ENCODE measurements at places on chromosomes 5 and 9. TPM values are rescaled to one million over a fixed set of nuclear protein-coding genes. Genes with fewer than 3 reads are reported as not detected.

DMRTA1 gene
- 1.3 TPM for total RNA-seq

BNIP1 gene
- 13.2 TPM for total RNA-seq

ARID3C gene
- 0.66 TPM for total RNA-seq

MEIKIN gene
- total RNA-seq = not detected

DELE1 gene
- 71.6 TPM for total RNA-seq

IFNE gene
- total RNA-seq = not detected

CFAP157 gene
- 0.90 TPM for total RNA-seq

KIF4B gene
- not detected for total RNA-seq

AQP3 gene
- total RNA-seq = 41.1 TPM

GPX3 gene
- 9,036 TPM for total RNA-seq

SLC6A18 gene
- total RNA-seq = not detected

ST8SIA4 gene
- total RNA-seq = 5.7 TPM

TSSK1B gene
- total RNA-seq = 0.44 TPM

GRCh38 chr5:152625696-152626095 lies 220.6 kb upstream of the NMUR2 start:
- no peaks in the 10 kb centered on the region for H3K27me3 ChIP-seq
- H3K36me3 ChIP-seq = no peaks in the 10 kb centered on the region
- H3K4me1 ChIP-seq = no peaks in the 10 kb centered on the region
- no peak for DNase-seq
- H3K4me3 ChIP-seq = no peak overlapping the region

DNA sequence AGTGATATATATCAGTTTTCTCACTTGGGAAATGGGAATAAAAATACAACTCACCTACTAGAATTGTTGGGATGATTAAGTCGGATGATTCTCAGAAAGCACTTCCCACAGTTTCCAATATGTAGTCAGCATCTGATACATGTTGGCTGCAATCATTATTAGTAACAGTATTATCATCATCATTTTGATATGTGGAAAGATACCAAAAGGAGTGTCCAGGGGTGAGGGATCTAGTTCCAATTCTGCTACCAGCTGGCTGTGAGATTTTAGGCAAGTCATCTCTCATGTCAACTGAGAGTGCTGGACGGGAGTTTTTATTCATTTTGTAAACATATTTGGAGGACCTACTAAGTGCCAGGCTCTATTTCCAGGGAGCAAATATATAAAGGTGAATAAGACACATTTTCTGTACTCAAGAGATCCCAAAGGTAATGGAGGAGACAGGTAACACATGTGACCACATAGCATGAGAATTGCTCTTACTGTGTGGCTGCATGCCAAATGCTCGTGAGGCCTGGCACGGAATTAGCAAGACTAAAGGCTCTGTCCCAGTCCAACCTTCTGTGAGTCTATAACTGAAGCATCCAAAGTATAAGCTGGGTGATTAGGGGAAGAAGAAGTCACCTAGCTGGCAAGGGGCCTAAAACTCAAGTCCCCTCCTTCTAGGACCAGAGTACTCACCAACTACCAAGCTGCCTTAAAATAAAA lies 83.0 kb downstream of the GRIA1 start:
- no peaks in the 10 kb centered on the region for H3K36me3 ChIP-seq
- no peak overlapping the region for H3K27ac ChIP-seq
- H3K4me3 ChIP-seq = no peak overlapping the region

GRCh38 chr5:13930541-13931171 lies 13.8 kb downstream of the DNAH5 start:
- H3K27me3 ChIP-seq = no peaks in the 10 kb centered on the region
- no peak overlapping the region for H3K4me3 ChIP-seq
- DNase-seq = no peak
- H3K4me1 ChIP-seq = no peaks in the 10 kb centered on the region
- no peak overlapping the region for H3K27ac ChIP-seq

- no peaks in the 10 kb centered on the region for H3K36me3 ChIP-seq
- no peak overlapping the region for H3K4me3 ChIP-seq
- no peak overlapping the region for H3K27ac ChIP-seq
- DNase-seq = peak; percentile 28
- H3K27me3 ChIP-seq = peaks cover 6% of the 10 kb centered on the region
Observed at GRCh38 chr9:132575005-132575609, 7.3 kb upstream of the BARHL1 start.

GRCh38 chr5:168851902-168852321 lies 272.7 kb upstream of the PANK3 start:
- no peak overlapping the region for H3K27ac ChIP-seq
- no peaks in the 10 kb centered on the region for H3K4me1 ChIP-seq
- H3K4me3 ChIP-seq = no peak overlapping the region
- no peak for DNase-seq

DNA sequence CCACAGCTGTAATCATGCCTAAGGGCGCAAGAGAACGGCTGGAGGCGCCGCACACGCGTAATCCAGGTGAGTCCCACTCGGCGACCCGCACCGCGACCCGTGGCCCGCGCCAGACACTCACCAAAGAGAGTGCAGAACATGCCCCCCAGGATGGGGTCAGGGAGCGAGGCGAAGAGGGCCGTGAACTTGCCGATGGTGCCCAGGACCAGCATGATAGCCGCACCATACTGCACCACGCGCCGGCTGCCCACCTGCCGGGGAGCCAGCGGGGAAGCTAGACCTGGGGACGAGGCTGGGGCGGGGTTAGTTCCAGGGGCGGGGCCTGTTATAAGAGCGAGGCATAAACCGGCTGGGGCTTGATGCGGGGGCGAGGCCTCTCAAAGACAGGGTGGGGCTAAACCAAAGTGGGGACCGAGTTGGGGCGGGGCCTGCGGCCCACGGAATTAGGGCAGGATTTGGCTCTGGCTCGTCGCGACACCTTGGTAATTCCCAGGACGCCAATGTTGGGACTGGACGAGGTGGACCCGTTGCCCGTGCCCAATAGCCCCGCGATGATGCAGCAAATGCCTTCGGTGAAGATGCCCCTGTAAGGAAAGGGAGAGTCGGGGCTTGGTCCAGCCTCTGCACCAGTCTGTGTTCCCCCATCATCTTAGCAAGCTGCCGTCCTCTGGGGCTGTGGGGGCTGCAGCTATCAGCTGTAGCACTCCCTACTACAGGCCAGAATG lies 4.8 kb downstream of the SLC23A1 start:
- H3K36me3 ChIP-seq = peaks cover 38% of the 10 kb centered on the region
- no peak overlapping the region for H3K27ac ChIP-seq
- H3K4me3 ChIP-seq = no peak overlapping the region
- no peaks in the 10 kb centered on the region for H3K27me3 ChIP-seq
- H3K4me1 ChIP-seq = no peaks in the 10 kb centered on the region

GRCh38 chr9:86486891-86487837 lies 133.0 kb upstream of the TUT7 start:
- H3K27me3 ChIP-seq = no peaks in the 10 kb centered on the region
- no peaks in the 10 kb centered on the region for H3K4me1 ChIP-seq
- DNase-seq = no peak

- H3K36me3 ChIP-seq = no peaks in the 10 kb centered on the region
- H3K27me3 ChIP-seq = peaks cover 10% of the 10 kb centered on the region
- peak overlapping the region; percentile 5 for H3K4me3 ChIP-seq
- H3K27ac ChIP-seq = no peak overlapping the region
Observed at GRCh38 chr9:123998970-123999621, 12.5 kb upstream of the LHX2 start.

GRCh38 chr5:123512611-123513461 lies 859 bp downstream of the CSNK1G3 start:
- H3K36me3 ChIP-seq = no peaks in the 10 kb centered on the region
- peak overlapping the region; percentile 90 for H3K27ac ChIP-seq
- H3K27me3 ChIP-seq = no peaks in the 10 kb centered on the region
- H3K4me1 ChIP-seq = no peaks in the 10 kb centered on the region

DNA sequence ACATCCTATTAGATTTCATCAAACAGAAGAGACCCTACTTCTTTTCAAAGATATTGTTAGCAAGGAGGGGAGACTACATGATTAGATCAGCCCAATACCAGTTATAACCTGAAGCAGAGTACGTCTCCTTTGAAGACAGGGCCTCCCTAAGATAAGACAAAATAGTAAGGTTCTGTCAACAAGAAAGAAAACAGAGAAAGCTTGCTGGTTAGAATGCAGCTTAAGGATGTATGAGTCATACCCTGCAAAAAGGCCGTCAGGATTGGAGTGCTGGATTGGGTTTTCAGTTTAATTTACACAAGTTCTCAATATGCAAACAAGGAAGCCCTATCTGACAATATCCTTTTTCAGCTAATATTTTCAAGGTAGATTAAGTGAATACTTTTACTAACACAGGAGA lies 1581.2 kb upstream of the WWC1 start:
- H3K4me1 ChIP-seq = no peaks in the 10 kb centered on the region
- DNase-seq = no peak
- no peak overlapping the region for H3K27ac ChIP-seq
- H3K36me3 ChIP-seq = no peaks in the 10 kb centered on the region
- H3K27me3 ChIP-seq = no peaks in the 10 kb centered on the region

DNA sequence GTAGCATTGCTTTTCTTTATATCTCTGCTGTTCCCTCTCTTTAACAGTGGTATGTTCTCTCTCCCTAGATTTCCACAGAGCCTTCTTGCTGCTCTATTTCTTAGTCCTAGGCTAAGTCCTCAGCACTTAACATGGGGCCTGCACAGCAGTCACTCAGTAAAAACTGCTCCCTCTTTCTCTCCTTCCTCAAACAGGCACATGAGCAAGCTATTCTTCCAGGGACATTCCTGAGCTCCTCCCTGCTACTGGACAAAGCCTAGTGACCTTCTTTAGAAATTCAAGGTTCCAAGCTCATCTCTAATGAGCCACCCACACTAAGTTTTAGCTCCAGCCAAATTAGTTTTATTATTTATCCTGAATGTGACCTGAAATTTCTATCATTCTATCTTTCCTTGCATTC lies 39.5 kb downstream of the TRIM32 start:
- no peaks in the 10 kb centered on the region for H3K4me1 ChIP-seq
- H3K27me3 ChIP-seq = no peaks in the 10 kb centered on the region
- H3K36me3 ChIP-seq = no peaks in the 10 kb centered on the region
- DNase-seq = no peak

- no peak overlapping the region for H3K27ac ChIP-seq
- no peak for DNase-seq
- no peaks in the 10 kb centered on the region for H3K27me3 ChIP-seq
- H3K4me1 ChIP-seq = peaks cover 8% of the 10 kb centered on the region
Observed at GRCh38 chr5:81006947-81007636, 46.9 kb downstream of the RASGRF2 start.

DNA sequence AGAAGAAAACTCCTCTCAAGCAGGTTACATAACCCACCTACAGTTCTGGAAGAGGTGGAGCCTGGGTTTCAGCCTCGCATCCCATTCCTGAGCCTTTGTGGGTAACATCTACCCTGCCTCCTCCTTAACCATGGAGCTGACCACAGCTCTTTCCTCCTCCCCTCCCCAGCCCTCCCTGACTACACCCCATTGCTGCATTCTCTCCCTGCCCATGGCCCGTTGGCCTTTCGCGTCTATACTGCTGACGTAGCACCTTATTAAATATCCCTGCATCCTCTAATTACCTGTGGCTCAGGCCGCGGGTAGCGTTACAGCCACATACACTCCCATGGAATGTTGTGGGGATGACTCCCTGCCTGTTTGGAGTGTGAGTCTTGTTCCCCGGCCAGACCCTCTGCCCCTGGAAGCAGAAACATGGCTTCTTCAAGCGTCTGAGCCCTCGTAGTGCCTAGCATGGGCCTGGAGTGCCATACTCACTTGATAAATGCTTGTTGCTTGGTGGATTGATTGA lies 72.8 kb downstream of the WWC1 start:
- no peak overlapping the region for H3K4me3 ChIP-seq
- DNase-seq = no peak
- H3K36me3 ChIP-seq = no peaks in the 10 kb centered on the region
- no peak overlapping the region for H3K27ac ChIP-seq
- no peaks in the 10 kb centered on the region for H3K27me3 ChIP-seq

DNA sequence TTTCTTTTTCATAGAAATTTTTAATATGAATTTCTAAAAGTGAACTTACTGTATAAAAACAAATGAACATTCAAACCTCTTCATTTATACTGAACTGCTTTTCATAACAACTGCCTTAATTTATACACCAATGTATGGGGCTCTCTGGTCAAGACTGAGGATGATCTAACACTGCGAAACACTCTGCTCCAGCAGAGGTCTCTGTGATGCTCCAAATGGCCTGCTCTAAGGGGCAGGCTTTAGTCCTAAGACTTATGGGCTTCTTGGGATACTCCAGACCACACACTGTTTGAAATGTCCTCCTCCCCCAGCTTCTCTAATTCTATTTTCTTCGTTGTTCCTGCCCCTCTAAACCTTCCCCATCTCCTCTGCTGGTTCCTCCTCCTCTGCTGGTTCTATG lies 58.5 kb downstream of the LIFR start:
- H3K36me3 ChIP-seq = peaks cover 4% of the 10 kb centered on the region
- H3K27me3 ChIP-seq = no peaks in the 10 kb centered on the region
- H3K4me3 ChIP-seq = no peak overlapping the region
- no peak for DNase-seq

GRCh38 chr9:86798966-86799365 lies 148.3 kb downstream of the GAS1 start:
- H3K27ac ChIP-seq = no peak overlapping the region
- no peaks in the 10 kb centered on the region for H3K4me1 ChIP-seq
- DNase-seq = no peak
- H3K4me3 ChIP-seq = no peak overlapping the region

DNA sequence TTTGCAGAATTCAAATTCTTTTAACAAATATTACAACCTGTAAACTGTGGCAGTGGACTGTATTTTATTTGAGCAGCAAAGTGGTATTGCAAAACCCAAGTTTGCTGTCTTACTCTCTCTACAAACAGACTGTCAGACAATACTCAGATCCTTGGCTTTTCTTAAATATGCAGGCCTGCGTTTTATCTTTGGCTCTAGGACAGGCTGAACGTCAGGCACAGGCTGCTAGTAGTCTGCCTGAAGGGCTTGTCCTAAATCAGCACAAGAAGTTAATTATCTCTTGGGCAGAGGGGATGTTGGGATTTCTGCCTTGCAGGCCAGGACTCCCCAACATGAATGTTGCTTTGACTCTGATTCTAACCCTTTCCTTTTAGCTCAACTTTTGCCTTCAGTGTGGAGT lies 147.5 kb downstream of the SLIT3 start:
- no peak overlapping the region for H3K4me3 ChIP-seq
- no peak overlapping the region for H3K27ac ChIP-seq
- no peaks in the 10 kb centered on the region for H3K4me1 ChIP-seq
- no peak for DNase-seq
- H3K27me3 ChIP-seq = no peaks in the 10 kb centered on the region

- no peak overlapping the region for H3K27ac ChIP-seq
- no peak overlapping the region for H3K4me3 ChIP-seq
- DNase-seq = no peak
Observed at GRCh38 chr5:171323806-171324632, 15.0 kb downstream of the TLX3 start.

- H3K36me3 ChIP-seq = no peaks in the 10 kb centered on the region
- no peak overlapping the region for H3K4me3 ChIP-seq
- H3K27me3 ChIP-seq = no peaks in the 10 kb centered on the region
- H3K4me1 ChIP-seq = no peaks in the 10 kb centered on the region
Observed at GRCh38 chr9:135338546-135338945, 141.0 kb upstream of the PPP1R26 start.

- no peak overlapping the region for H3K4me3 ChIP-seq
- no peak overlapping the region for H3K27ac ChIP-seq
- H3K36me3 ChIP-seq = no peaks in the 10 kb centered on the region
- H3K27me3 ChIP-seq = peaks cover 24% of the 10 kb centered on the region
- DNase-seq = no peak
Observed at GRCh38 chr5:1557114-1557873, 33.5 kb upstream of the LPCAT1 start.

- H3K27me3 ChIP-seq = no peaks in the 10 kb centered on the region
- H3K4me1 ChIP-seq = no peaks in the 10 kb centered on the region
- no peaks in the 10 kb centered on the region for H3K36me3 ChIP-seq
- H3K4me3 ChIP-seq = no peak overlapping the region
- DNase-seq = no peak
Observed at GRCh38 chr9:13554626-13555025, 275.1 kb upstream of the MPDZ start.

All from tibial nerve (tissue), 4 donors.